ENCODE measurements at places on chromosomes 16 and 17. TPM values are rescaled to one million over a fixed set of nuclear protein-coding genes. Genes with fewer than 3 reads are reported as not detected.

Gene COQ9
- total RNA-seq, result 72.5 TPM

Gene DNAAF8
- total RNA-seq, result 0.56 TPM

Gene TMED6
- total RNA-seq, result 1.2 TPM

DNA sequence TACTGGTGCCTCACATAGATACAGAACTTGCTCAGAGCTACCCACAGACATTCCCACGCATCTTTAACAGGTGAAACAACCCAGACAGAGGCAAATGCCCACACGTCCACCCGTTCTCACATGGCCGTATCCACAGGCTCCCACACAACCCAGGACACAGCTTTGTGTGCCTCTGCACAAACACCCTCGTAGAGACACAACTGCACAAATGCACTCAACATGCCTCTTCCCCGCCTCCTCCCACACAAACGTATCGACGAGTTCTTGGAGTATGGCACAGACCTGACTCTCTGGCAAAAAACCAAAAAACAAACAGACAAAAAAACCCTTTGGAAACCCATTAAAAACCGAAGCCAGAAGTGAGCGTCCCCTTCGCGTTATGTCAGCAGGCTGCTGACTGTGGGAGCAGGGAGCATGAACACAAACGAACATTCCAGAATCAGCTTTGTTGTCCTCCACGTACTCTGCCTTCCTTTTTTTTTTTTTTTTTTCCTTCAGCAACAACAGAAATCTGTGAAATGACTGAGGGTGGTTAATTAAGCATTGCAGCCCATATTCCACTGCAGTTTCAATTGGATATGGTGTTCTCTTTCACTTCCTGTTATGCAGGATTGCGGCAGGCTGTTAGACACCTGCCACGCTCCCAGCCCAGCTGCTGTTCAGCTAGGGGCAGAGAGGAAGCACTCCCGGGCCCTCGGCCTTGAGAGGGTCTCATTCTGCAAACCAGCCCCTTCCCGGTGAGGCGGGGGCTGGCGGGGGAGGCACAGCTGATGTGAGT, 313.7 kb downstream of the MAF start:
- no peak for DNase-seq

DNA sequence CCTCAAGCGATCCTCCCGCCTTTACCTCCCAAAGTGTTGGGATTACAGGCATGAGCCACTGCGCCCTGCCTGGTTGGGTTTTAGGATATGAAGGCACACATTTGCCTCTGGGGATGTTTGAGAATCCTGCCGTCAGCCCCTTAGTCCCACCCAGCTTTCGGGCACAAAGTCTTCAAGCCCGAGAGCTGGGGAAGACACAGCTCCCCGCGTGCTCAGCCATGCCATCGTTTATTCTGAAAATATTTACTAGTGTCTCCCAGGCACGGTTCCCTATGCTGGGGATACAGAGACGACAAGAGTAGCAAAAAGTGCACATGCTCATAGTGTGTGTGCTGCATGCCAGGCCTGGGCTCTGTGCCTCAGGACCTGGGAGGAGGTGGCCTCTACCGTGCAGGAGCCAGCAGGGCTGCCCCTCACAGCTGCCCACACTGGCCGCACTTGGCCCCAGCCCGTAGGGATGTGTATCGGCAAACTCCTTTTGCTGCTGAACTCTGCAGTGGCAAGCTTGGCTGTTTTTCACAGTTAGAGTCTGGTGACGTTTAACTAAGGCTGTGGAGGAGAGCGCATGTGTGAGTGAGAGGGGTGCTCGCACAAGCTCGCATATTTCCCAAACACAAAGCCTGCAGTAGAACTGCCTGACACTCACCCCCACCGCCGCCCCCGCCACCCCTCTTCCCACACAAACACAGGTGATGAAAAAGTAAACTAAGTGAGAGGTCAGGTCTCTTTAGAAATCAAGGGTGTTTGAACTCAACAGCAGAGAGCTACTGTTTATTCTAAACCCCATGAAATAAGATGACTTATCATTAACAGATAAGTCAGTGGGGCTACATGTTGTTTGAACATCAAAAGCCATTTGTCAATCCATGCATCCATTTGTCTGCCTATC, 266.4 kb downstream of the MRTFB start:
- DNase-seq, result no peak

- DNase-seq, result no peak
Measured at GRCh38 chr17:49872754-49873377, 25.0 kb upstream of the TAC4 start.

DNA sequence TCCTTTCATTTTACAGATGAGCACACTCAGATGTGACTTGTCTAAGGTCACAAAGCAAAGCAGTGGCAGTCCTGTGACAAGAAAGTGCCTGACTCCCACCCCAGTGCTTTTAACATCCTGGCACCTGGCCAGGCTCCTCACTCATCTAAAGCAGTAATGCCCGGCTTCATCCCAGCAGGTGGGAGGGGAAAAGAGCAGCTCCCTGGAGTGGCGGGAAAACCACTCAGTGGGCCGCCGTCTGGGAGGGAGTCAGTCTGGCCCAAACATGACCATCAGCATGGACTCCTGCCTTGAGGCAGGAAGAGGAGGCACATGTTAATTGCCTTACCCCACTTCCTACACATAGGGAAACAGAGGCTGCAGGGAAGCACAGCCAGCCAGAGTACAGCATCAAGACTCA, 2.6 kb downstream of the PCGF2 start:
- DNase-seq, result no peak

GRCh38 chr17:73616120-73616872, 27.9 kb downstream of the SDK2 start:
- no peak for DNase-seq

Gene IL34
- total RNA-seq, result not detected

Gene TMEM220
- 0.96 TPM for total RNA-seq

Gene KRT12
- not detected for total RNA-seq

DNA sequence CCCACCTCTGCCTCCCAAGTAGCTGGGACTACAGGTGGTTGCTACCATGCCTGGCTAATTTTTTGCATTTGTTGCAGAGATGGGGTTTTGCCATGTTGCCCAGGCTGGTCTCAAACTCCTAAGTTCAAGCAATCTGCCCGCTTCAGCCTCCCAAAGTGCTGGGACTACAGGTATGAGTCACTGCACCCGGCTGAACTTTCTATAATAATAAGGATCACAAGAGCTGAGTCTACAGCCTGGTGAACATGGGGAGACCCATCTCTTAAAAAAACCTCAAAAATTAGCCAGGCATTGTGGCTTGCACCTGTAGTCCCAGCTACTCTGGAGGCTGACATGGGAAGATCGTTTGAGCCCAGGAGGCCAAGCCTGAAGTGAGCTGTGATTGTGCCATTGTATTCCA, 53.5 kb downstream of the WDR59 start:
- no peak for DNase-seq

GRCh38 chr17:10205549-10206185, 7.3 kb upstream of the GAS7 start:
- DNase-seq, result no peak

Gene RNF112
- total RNA-seq, result 0.25 TPM

Gene OR1F1
- total RNA-seq, result not detected

Gene KRTAP4-6
- not detected for total RNA-seq

All from MCF 10A (cell line).